Suppressor macrophage treated with lipopolysaccharide for 4 hours (primary cell): ENCODE measurements at places on chromosomes 1 and 21.

DNA sequence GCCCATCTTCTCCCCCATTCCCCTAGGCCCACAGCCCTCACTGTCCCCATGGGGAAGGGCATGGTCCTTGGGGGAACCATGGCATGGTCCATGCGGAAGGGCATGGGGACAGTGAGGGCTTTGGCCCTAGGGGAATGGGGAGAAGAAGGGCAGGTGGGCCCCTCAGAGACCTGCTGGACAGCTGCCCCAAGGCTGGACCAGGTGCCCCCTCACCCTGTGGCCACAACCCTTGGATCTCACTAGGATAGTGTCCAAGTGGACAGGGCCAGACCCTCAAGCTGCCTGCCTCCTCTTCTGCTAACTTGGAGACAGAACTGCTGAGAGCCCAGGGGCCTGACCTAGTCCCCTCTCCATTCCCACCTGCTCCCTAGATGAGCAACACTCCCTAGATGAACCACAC, 12.4 kb upstream of the SMYD3 start:
- no peak for DNase-seq

GRCh38 chr1:151720974-151721787, at the start of gene RIIAD1:
RIIAD1 (plus strand) TSS chr1:151721522; CDS start chr1:151721537, 15 bp downstream.
- peak; percentile 26 for DNase-seq

DNA sequence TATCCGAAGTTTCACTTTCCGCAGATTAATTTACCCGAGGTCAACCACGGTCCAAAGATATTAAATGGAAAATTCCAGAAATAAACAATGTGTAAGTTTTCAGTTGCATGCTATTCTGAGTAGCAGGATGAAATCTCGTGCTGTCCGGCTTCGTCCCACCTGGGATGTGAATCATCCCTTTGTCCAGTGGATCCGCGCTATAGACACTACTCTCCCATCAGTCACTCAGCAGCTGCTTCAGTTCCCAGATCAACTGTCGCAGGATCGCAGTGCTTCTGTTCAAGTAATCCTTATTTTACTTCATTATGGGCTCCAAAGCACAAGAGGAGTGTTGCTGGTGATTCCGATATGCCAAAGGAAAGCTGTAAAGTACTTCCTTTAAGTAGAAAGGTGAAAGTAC, 8.3 kb upstream of the LRP8 start:
- no peak for DNase-seq

DNA sequence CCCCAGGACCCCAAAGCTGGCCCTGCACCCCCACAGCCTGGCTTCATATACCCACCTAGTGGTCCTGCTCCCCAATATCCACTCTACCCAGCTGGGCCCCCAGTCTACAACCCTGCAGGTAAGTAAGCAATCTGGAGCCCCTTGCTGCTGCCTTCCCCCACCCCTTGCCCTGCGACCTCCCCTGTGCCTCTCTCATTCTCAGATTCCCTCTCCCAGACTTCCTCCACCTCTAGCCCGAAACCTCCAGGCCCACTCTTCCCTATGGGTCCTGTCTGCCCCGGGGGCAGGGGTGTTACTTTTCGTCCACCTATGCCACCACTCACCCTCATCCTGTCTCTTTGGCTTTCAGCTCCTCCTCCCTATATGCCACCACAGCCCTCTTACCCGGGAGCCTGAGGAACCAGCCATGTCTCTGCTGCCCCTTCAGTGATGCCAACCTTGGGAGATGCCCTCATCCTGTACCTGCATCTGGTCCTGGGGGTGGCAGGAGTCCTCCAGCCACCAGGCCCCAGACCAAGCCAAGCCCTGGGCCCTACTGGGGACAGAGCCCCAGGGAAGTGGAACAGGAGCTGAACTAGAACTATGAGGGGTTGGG, 2.9 kb downstream of the SHISA4 start:
- DNase-seq: no peak

- DNase-seq: peak; percentile 45
Observed at GRCh38 chr1:178277793-178278530, 184.1 kb downstream of the RASAL2 start.
